ENCODE measurements at places on chromosomes 12 and 14.
A peak's percentile ranks its signal among the peaks of the same experiment; 100 is the strongest.

- DNase-seq = no peak
Observed at GRCh38 chr12:127934409-127934808, 332.6 kb upstream of the TMEM132C start.

DNA sequence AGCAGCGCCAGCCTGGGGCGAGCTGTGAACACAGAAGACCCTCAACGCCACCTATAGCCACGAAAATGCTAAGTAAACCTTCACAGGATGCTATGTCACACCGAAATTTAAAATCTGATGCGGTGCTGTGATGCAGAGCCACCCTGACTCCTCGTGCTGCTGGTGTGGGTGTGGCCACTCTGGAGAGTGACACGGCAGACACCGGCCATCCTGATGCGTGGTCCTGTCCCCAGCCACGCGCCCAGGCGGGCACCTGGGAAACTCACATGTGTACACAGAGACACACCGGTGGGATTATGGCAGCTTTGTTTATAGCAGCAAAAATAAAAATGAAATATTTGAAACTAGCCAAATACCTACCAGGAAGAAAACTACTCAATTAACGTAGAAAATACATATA, 138.3 kb upstream of the SFSWAP start:
- no peak for DNase-seq

- DNase-seq = no peak
Observed at GRCh38 chr12:98406378-98406777, 109.0 kb upstream of the TMPO start.

- DNase-seq = no peak
Observed at GRCh38 chr12:47084172-47084571, 4.4 kb upstream of the AMIGO2 start.

- no peak for DNase-seq
Observed at GRCh38 chr12:128078301-128078971, 188.5 kb upstream of the TMEM132C start.

GRCh38 chr14:89243741-89244140, 173.3 kb downstream of the FOXN3 start:
- no peak for DNase-seq

GRCh38 chr14:92499234-92499633, 14.3 kb upstream of the RIN3 start:
- DNase-seq = no peak

DNA sequence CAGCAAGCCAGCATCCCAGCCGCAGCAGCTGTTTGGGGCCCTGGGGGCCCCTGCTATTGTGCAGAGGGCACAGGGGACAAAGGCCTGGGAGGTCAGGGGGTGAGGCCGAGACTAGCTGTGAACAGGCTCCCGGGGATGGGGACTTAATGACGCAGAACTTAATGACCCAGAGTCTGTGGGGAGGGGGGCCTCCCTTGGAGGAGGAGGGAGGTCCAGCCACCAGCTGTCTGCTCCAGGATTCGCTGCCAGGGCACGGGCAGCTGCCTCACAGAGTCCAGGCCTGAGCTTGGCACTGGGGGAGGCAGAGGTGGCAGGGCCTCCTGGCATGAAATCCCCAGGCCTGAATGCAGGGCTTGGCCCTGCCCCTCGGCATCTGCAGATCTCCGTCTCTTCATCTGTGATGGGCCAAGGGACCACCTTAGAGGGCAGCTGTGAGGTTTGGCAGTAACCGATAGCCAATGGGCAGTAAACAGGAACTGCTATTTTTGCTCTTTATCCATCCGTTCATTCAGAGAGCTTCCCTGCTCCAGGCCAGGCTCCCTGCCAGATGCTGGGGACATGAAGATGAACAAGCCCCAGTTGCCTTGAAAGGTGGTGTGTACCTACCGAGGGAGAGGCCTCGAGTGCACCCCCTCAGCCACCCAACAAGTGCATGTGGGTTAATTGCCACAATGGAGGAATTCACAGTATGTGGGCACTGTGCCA, 6.7 kb downstream of the FAM222A start:
- DNase-seq = peak; percentile 74

DNA sequence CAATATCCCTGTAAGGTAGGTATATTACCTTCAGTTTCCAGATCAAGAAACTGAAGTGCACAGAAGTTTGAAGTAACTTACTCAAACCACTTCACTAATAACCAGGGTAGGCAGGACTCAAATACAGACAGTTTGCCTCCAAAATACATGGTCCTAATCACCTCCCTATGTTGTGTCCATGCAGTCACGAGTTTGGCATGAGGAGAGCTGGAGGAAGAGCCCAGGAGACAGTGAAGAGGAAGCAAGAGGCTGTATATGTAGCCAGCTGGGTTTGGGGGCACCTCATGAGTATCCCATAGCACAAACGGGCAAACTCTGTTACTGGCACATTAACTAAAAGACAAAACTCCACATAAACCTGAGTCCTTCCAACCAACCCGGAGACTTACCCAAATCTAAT, 79.2 kb downstream of the DUSP16 start:
- no peak for DNase-seq

GRCh38 chr14:36690311-36691040, 28.8 kb downstream of the PAX9 start:
- DNase-seq = no peak

DNA sequence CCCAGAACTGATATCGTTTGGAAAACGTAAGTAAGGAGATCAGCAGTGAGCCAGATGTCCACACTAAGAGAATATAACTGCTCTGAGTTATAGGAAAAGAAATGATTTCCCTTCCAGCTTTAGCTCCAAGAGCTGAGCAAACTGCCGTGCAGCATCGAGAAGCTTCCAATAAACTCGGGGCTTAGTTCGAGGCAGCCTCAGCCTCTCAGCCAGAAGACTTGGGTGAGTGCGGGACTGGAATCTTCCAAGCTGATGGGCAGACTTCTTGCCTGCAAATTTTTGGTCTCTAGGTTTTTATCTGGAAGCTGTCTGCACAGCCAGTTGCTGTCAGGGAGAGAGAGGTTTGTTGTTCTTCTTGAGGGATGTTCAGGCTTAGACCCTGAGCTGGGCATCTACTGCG, 196.1 kb downstream of the PHETA1 start:
- DNase-seq = no peak

- DNase-seq = no peak
Observed at GRCh38 chr14:39268393-39268792, 34.7 kb downstream of the MIA2 start.

GRCh38 chr14:20428010-20428365, 8.0 kb downstream of the KLHL33 start:
- no peak for DNase-seq

- DNase-seq = no peak
Observed at GRCh38 chr12:95286713-95287112, 69.1 kb downstream of the VEZT start.

- no peak for DNase-seq
Observed at GRCh38 chr12:78128211-78128610, 297.5 kb downstream of the NAV3 start.

GRCh38 chr14:104547310-104547997, 32.1 kb upstream of the C14orf180 start:
- DNase-seq = no peak

- no peak for DNase-seq
Observed at GRCh38 chr14:104179126-104179525, 40.7 kb downstream of the KIF26A start.

DNA sequence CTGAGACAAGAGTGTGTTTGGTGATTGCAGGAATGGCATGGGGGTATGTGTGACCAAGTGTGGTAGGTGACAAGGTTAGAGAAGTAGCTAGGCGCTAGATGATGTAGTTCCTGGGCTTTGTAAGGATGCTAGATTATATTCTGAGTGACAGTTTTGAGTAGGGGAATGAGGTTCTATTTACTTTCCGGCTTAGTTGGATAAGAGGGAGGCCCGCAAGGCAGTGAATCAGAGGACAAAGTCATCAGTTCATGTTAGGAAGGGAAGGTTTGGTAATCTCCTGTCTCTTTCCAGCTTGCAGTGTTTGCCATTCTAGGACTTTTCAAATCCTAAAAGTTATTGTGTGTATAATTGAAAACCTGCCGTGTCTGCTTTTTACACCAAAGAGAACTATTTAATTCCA, 45.0 kb downstream of the CFAP54 start:
- DNase-seq = no peak

GRCh38 chr14:24377126-24377525, 9.1 kb downstream of the NFATC4 start:
- DNase-seq = no peak

- DNase-seq = no peak
Observed at GRCh38 chr12:109461049-109461845, 15.9 kb downstream of the KCTD10 start.

GRCh38 chr12:72277415-72277814, 5.2 kb downstream of the TRHDE start:
- DNase-seq = no peak

DNA sequence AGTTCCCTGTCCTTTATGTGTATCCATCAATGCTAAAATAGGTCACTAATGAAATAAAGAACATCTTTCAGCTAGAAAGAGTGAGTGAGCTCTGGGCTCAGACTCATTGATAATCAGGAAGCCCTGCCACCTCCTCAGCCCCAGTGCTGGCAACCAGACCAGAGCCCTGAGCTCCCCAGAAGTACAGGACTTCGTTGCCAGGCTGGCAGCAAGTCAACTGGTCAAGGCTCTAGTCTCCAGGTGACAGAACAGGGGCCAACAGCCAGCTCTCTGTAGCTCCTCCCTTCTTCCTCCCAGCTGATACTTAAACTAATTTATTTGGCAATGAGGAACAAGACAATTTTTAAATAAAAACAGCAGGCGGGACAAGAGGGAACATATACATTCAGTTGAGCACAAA, 145.3 kb downstream of the EGLN3 start:
- DNase-seq = no peak

DNA sequence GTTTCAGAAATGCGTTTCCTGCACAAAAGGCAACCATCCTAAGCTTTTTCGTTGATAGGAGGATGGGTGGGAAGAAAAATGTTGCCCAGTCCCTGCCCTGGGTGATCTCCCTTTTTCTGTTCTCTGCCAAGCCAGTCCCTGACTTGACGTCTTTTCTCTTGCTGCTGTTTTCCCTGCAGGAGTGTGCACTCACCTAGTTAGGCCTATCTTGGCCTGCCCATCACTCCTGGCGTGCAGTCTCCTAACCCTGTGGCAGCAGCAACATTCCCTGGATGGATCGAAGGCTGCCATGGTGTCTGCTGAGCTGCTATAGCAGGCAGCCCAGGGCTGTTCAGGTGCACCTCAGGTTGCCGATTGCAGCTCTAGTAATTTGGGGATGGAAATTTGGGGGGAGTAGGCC, 1.2 kb downstream of the UNC119B start:
- no peak for DNase-seq

DNA sequence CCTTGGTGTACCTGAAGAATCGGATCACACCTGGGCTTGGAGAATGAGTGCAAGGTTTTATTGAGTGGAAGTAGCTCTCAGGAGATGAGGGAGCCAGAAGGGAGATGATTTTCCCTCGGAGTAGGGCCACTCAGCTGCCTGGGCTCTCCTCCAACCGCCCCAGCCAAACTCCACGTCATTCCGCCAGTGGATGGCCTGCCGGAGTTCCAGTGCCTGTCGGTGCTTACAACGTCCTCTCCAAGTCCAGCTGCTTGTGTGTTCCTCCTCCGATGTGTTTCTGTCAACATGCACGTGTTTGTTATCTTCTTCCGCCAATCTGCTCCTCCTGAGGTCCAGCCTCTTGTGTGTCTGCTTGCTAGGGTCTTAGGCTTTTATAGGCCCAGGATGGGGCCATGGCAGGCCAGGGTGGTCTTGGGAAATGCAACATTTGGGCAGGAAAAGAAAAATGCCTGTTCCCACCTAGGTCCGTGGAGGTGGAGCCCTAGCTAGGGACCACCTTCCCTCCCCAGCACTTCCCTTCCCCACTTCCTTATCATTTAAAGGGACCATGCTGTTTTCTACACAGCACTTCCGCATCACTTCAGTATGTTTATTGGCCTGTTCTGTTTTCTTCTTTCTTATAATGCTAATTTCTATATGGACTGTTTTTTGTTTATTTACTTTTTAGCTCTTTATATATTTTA, 343.2 kb downstream of the PDZRN4 start:
- DNase-seq = peak; percentile 61

DNA sequence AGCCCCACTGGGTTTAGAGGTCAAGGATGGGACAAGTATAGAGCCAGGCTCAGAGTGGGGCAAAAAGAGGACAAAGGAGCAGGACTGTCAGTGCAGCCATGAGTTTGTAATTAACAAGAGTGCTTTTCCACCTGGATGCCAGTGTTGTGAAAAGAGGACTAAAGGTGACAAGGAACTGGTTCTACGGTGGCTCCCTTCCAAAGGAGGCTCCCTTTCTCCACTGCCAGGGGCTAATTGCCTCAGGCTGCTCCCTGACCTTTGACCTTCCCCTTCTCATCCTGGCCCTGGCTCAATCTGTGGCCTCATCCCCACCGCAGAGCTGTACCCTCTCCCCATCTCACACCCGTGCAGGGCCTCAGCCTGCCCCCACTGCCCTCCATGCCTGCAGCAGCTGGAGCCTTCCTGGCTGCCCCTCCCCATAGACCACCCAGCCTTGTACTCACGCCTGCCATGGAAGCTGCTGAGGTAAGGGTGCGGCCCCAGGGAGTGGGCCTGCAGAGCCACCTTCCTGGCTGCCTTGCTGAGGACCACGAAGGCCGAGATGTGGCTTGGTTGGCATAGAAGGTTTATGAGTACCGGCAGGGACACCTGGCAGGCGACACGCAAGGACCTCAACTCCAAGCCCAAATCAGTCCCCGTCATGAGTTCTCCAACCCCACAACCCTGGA, 24.8 kb upstream of the FKBP4 start:
- DNase-seq = no peak

GRCh38 chr14:95490138-95490509, 26.3 kb downstream of the SYNE3 start:
- no peak for DNase-seq

- DNase-seq = peak; percentile 61
Observed at GRCh38 chr12:123502163-123502704, 31.3 kb downstream of the RILPL1 start.
